ENCODE measurements at places on chromosomes 13 and 19. TPM values are rescaled to one million over a fixed set of nuclear protein-coding genes. Genes with fewer than 3 reads are reported as not detected.
A peak's percentile ranks its signal among the peaks of the same experiment; 100 is the strongest.

Gene KLF1
- total RNA-seq = not detected

Gene LILRA5
- not detected for total RNA-seq

Gene IL11
- 5.2 TPM for total RNA-seq

Gene MEIS3
- 38.0 TPM for total RNA-seq

Gene TBXA2R
- 4.8 TPM for total RNA-seq

Gene IL17D
- total RNA-seq = under 0.01 TPM

Gene ZNF491
- 2.2 TPM for total RNA-seq

Gene SIGLEC9
- total RNA-seq = under 0.01 TPM

Gene DHDH
- total RNA-seq = not detected

Gene RFPL4AL1
- not detected for total RNA-seq

Gene PCDH17
- total RNA-seq = 0.86 TPM

Gene FCAR
- total RNA-seq = not detected

Gene HDGFL2
- 60.9 TPM for total RNA-seq

Gene N4BP2L2
- 111 TPM for total RNA-seq

Gene B3GNT3
- not detected for total RNA-seq

Gene PBX4
- total RNA-seq = 0.64 TPM

Gene TMPRSS9
- total RNA-seq = not detected

Gene TRPC4
- 28.3 TPM for total RNA-seq

Gene KLK12
- not detected for total RNA-seq

Gene MPND
- total RNA-seq = 4.3 TPM

Gene ZIK1
- 11.3 TPM for total RNA-seq

Gene CD209
- not detected for total RNA-seq

Gene TLE2
- 0.32 TPM for total RNA-seq

DNA sequence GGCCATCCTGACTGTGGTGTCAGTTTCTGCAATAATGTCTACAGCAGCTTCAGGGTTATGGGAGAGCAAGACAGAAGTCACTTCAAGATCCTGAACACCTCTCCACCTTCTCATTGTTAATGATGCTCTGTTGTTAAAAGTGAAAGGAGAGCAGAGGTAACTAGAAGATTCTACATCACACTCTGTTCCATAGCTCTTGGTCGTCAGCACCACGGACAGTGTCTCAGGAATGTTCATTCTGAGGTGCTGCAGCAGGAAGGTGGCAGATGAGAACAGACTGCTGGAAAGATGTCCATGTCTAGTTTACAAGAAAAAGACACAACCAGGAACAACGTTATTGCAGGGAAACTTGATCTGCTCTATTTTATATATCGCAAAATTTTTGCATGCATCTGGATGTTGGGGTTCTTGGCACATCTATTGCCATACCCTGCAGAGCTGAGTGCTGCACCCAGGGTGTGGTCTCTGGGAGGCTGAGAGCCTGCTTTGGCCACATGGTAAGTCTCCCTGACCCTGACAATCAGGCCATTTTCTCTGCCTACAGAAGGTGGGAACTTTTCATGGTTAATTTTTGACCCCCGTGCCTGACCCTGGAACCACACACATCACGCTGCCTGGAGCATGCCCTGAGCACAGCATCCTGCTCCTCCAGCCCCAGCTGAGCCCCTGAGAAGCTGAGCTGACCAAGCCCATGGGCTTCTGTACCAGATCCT lies 12.7 kb downstream of the CEACAM21 start:
- DNase-seq = peak; percentile 31

GRCh38 chr19:4365791-4366665 lies 22.7 kb downstream of the MPND start:
- no peak for DNase-seq

GRCh38 chr19:39193803-39194202 lies 3.0 kb upstream of the NCCRP1 start:
- peak; percentile 4 for DNase-seq

- no peak for DNase-seq
These were observed 111.8 kb downstream of the TUBA3C start for GRCh38 chr13:19069684-19070397.

DNA sequence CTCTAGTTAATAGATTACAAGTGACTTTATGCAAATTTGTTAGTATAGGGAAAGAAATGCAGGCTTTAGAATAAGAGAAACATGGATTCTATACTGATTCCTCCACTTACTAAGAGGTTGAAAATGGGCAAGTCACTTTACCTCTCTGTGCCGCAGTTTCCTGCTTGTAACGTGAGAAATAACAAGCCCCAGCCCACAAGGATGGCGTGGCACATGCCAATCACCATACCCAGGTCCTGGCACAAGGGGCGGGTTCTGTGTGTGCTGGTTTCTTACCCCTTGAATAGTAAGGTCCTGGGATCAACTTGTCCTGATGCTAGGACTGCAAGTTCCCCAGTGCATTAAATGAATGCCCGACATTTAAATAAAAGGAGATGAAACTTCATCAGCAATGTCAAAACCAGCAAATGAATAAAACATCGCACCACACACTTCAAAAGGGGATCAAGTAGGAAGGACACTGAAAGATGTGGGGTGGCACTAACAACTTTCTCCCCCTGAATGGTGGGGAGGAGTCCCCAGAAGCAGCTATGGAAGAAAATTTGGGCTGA lies 7.9 kb upstream of the SIGLEC9 start:
- no peak for DNase-seq

- DNase-seq = no peak
These were observed 3.8 kb upstream of the LILRA5 start for GRCh38 chr19:54316746-54317107.

- DNase-seq = no peak
These were observed 929.0 kb downstream of the SLITRK6 start for GRCh38 chr13:84870190-84870589.

- DNase-seq = no peak
These were observed 63.3 kb downstream of the TNFSF13B start for GRCh38 chr13:108332791-108333190.

GRCh38 chr13:30774214-30774730 lies 38.9 kb downstream of the ALOX5AP start:
- DNase-seq = no peak

DNA sequence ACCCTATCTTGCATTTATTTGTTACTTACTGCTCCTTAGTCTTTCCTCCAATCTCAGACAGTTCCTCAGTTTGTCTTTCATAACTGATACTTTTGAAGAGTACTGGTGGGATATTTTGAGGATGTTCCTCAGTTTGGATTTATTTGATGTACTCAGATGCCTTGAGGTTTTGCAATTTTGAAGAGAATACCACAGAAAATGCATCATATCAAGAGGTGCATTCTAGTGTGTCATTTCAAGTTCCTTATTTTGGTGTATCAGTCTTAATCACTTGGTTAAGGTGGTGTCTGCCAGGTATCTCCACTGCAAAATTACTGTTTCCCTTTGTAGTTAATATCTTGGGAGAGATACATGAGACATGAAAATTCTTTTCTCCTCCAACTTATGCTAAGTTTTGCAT lies 75.1 kb downstream of the URI1 start:
- no peak for DNase-seq

- DNase-seq = no peak
These were observed 5.4 kb upstream of the GAS6 start for GRCh38 chr13:113869263-113869662.

GRCh38 chr19:58196901-58197616 lies 14.2 kb downstream of the ZNF274 start:
- peak; percentile 37 for DNase-seq

- no peak for DNase-seq
These were observed 1.5 kb upstream of the TFDP1 start for GRCh38 chr13:113582841-113583631.

DNA sequence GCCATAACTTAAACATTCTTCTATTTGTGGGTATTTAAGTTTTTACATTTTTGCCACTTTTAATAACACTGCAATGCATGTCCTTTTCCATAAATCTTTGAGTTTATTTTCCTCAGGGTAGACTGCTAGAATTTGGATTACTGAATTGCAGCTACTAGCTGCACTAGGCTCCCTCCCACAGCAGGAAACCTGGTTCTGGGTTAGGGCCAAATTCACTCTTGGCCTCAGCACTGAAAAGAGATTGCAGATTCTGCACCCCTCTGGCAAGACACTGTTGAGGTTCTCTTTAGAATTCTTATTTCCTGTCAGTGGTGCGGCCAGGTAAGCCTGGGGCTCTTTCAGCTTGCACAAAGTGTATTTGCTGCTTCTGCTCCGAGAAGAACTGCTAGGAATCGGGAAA lies 155.7 kb downstream of the ENOX1 start:
- no peak for DNase-seq

GRCh38 chr19:45177817-45178261 lies at the start of gene TRAPPC6A:
TSS of gene TRAPPC6A (minus strand) at chr19:45178237. CDS start at chr19:45178218, 19 bp downstream.
- peak; percentile 69 for DNase-seq

- no peak for DNase-seq
These were observed 2749.5 kb downstream of the PCDH9 start for GRCh38 chr13:64480672-64481071.

DNA sequence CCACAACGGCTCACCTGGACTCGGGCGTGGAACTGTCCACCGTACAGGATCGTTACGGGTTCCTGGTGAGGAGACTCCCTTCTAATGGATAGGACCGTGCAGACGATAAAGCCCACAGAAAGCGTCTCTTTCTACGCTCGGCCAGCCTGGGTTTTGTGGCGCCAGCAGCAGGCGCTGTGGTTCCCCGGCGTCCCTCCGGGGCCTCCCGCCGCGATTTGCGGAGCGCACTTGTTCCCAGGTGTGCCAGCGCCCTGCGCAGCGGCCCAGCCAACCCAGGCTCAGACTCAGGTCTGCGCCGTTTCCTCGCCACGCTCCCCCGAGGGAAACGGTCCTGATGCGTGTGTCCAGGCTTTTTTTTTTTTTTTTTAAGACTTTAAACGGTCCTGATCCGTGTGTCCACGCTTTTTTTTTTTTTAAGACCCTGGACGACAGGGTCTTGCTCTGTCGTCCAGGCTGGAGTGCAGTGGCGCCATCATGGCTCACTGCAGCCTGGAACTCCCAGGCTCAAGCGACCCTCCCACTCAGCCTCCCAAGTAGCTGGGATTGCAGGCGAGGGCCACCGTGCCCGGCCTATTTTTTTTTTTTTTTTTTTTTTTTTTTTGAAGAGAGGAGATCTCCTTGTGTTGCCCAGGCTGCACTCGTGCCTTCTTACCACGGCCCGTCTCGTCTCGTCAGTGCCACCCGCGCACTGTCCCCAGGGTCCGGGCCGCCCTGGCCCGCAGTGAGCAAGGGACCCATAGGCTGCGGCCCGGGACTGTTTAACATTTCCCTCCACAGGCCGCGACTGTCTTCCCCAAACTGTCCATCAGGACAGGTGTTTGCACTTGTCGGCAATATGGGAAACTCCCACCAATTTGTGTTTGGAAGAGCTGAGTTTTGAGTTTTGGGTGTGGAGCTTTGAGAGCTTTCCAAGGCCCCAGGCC lies 23.8 kb downstream of the GJA3 start:
- no peak for DNase-seq

GRCh38 chr19:570251-570686 lies 2.1 kb upstream of the BSG start:
- DNase-seq = no peak

- DNase-seq = peak; percentile 45
These were observed 340.0 kb downstream of the DNAJC15 start for GRCh38 chr13:43363156-43363953.

DNA sequence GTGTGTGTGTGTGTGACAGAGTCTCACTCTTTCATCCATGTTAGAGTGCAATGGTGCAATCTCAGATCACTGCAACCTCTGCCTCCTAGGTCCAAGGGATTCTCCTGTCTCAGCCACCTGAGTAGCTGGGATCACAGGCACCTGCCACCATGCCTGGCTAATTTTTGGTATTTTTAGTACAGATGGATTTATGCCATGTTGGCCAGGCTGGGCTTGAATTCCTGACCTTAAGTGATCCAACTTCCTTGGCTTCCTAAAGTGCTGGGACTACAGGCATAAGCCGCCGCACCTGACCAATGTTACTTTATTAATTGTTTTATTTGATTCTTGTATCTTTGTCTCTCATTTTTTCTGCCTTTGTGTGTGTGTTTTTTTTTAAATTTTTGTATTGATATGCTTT lies 89.6 kb downstream of the ZNF486 start:
- DNase-seq = no peak

DNA sequence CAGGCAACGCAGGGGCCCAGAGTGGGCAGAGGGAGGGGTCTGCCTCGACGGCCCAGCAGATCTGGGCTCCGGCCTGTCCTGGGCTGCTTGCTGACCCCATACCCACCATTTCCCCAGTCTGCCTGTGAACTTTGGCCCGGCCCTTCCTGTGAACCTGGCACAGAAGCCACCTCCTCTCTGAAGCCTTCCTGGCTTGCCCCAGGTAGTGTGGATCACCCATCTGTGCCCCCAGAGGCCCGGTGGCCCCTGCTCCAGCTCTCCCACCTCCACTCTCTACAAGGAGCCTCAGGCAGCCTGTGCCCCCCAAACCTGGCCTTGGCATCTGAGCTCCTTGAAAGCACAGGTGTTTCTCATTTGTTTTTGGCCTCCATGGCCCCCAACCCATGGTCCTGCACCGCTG lies 15.7 kb downstream of the PLEKHF1 start:
- DNase-seq = no peak

GRCh38 chr13:60009300-60010253 lies 154.2 kb downstream of the DIAPH3 start:
- peak; percentile 12 for DNase-seq

GRCh38 chr19:55539090-55539984 lies 2.4 kb upstream of the SBK2 start:
- no peak for DNase-seq

GRCh38 chr19:19444681-19445155 lies 39.2 kb downstream of the GATAD2A start:
- peak; percentile 43 for DNase-seq

DNA sequence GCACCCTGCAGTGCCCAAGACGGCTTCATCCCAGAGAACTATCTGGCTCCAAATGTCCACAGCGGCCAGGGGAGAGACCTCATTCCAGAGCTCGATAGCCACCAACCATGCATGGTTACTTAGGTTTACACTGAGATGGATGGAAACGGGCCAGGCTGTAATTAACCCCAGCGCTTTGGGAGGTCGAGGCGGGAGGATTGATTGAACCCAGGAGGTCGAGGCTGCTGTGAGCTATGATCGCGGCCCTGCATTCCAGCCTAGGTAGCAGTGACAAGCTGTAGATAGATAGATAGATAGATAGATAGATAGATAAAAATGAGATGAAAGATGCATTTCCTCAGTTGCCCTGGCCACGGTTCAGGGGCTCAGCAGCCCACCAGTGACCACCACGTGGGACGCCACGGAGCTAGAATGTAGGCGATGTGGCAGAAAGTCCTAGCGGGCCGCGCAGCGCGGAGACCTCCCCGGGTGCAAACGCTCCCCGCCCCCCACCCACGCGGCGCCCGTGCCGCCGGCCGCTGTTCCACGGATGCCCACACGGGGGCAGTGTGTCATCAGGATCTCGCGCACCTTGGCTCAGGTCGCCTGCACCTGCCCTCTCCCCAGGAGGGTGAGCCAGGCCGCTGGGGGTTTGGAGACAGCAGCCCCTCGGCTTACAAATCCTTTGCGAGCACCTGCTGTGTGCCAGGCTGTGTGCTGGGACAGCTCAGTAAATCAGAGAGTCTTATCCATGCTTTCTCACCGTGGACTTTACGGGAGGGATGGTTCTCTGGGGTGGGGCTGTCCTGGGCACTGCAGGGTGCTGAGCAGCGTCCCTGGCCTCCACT lies 13.5 kb upstream of the TLE5 start:
- no peak for DNase-seq
